CD4-positive, alpha-beta T cell treated with Interleukin-4 for 1 hour (primary cell): ENCODE measurements at places on chromosomes 16 and 17.

- no peak for DNase-seq
These were observed 666 bp upstream of the METTL9 start for GRCh38 chr16:21598701-21599121.

DNA sequence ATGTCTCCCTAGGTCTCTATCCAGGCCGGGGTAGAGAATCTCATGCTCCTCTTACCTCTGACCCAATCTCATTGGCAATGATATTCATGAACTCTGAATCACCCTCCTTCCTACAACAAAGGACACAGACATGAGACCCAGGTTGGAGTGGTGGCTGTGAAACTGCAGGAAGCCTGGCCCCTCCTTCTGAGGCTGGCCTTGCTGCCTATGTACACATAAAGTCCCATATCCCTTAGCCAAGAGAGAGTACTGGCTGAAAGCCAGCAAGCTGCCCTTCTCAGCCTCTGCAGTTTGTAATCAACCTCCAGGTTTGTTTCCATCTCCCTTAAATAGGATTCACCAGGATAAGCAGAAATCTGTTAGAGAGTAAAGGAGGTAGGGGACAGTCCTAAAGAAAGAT is 10.6 kb downstream of the AARSD1 start:
- DNase-seq: no peak

GRCh38 chr17:48841395-48841831 is 10.6 kb downstream of the CALCOCO2 start:
- DNase-seq: peak; percentile 65

DNA sequence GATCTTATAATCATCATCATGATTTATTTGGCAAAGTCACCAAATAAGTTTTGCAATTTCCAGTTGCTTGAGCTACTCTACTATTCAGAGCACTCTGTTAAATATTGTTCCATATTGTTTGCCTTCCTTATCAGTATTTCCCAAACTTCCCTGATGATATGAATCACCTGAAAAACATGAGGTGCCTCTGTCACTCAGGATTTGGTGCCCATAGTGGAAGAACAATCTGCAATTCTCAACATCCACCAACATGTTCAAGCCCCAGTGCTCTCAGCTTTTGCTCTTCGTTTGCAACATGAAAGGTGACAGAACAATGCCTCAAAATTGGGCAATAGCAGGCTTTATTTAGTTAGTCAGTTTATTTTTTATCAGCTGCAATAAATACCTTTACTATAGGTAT is 28.6 kb upstream of the WSB1 start:
- no peak for DNase-seq

DNA sequence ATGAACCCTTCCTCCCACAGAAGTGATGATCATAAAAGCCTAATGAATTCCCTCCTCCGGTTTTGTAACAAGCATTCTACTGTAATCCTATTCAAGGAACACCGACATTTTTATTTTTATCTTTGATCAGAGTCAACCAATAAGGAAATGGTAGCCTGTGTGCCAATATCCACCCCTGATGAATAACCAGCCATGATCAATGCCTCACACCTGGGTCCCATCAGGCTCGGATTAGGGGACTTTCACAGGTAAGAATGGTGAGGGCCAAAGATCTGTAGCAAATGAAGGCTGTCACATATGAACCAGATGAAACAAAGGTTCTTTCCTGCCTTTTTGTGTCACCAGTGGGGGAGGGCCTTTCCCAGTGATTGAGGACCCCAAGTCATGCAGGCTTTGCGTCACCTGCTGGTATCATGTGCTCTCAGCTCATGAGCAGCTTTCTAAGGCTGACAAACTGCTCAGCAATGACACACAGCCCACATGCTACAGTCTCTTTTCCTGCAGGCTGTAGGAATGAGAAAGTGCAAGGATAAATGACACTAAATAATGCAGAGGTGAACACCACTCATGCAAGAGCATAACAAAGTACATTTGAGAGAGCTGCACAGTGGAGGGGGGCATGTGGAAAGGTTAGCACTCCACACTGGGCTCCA is 34.9 kb downstream of the TOM1L2 start:
- DNase-seq: no peak

DNA sequence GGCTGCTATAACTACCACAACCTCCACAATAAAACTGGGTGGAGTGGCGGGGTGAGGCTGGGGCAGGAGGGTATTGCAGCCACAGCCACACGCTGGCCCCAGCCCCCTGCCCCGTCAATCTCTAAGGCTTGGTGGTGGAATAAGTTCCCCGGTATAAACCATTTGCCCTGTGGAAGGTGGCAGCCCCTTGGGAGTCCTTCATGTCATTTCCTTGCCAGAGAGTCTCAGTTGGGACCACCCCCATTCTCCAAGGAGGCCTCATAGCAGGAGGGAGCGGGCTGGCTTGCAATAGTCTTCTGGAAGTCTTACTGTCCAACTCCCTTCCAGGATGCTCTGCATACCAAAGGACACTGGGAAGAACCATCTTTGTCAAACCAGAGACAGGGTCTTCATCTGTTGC is 19.4 kb downstream of the CD300A start:
- DNase-seq: no peak

GRCh38 chr17:7113273-7114071 is 1.1 kb downstream of the ASGR2 start:
- no peak for DNase-seq

GRCh38 chr16:89452241-89452640 is 38.1 kb downstream of the ANKRD11 start:
- DNase-seq: peak; percentile 32

GRCh38 chr17:31509805-31510177 is 118.3 kb downstream of the RAB11FIP4 start:
- DNase-seq: no peak

- no peak for DNase-seq
These were observed 1508.2 kb downstream of the CDH11 start for GRCh38 chr16:63613701-63614100.

DNA sequence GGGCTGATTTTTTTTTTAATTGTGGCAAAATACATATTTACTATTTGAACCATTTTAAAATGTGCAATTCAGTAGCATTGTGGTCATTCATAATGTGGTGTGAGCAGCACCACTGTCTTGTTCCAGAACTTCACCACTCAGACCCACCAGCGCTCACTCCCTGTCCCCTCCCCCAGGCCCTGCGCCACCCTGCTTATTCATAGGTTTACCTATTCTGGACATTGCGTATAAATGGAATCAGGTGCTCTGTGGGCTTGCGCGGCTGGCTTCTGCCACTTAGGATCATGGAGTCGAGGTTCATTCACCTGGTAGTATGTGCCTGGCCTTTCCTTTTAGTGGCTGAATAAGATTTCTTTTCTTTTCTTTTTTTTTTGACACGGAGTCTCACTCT is 59.4 kb downstream of the NT5M start:
- DNase-seq: no peak

GRCh38 chr17:60303406-60304099 is 88.4 kb downstream of the USP32 start:
- no peak for DNase-seq

DNA sequence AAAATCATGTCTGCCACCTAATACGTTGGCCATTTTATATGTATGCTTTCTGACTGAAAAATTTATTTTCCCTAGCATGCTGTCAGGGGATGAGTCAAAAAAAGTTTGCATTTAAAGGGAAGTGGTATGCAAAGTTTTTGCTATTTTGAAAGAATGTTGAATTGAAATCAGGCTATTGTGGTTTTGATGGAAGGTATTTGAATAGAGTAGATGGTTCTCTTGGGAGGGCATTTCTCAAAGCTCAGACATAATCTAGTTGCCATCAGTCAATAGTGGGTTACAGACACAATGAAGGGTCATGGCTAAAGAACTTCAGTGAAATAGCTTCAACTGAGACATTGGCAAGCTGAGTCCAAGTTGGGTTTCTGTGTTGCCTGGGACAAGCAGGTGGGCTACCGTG is 102.4 kb downstream of the MAP2K6 start:
- DNase-seq: no peak

DNA sequence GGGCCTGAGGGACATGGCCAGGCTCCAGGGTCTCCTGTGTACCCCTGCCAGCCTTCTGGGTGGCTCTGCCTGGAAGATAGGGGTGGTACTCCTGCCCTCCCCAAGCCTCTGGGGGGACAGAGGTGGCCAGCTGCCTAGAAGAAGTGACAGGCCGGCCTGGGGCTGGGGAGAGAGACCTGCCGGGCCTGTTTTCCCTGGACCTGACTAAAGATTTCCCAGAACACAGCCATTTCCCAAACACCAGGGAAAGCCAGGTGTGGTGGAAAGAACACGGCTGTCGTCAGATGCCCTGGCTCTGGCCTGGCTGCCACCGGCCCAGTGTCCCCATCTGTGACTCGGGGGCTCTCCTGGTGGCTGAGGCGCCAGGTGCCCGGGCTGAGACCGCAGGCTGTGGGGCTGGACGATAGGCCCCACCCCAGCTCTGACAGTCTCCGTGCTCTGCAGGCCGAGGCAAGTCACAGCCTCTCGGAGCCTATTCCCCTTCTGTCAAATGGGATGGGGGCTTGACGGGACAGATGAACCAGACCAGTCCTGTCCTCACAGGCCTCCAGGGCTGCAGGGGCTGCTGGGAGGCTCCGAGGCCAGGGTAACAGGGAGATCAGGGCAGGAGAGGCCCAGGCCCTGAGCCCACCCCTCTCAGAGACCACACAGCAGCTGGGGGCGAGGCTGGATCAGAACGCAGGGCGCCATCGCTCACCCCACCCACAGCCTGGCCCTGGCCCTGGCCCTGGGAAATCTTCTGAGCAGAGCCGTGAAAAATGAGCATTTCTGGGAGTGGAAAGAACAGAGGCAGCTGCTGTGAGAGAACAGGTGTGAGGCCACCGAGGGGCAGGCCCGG is 33.1 kb downstream of the CTU2 start:
- no peak for DNase-seq

- no peak for DNase-seq
These were observed 573 bp upstream of the GNAO1 start for GRCh38 chr16:56190677-56191155.

GRCh38 chr17:65417406-65418221 is 143.8 kb downstream of the AXIN2 start:
- no peak for DNase-seq

- DNase-seq: no peak
These were observed 168.0 kb upstream of the IRX3 start for GRCh38 chr16:54454616-54455015.

- DNase-seq: peak; percentile 80
These were observed 664 bp downstream of the HBQ1 start for GRCh38 chr16:180681-181564.

DNA sequence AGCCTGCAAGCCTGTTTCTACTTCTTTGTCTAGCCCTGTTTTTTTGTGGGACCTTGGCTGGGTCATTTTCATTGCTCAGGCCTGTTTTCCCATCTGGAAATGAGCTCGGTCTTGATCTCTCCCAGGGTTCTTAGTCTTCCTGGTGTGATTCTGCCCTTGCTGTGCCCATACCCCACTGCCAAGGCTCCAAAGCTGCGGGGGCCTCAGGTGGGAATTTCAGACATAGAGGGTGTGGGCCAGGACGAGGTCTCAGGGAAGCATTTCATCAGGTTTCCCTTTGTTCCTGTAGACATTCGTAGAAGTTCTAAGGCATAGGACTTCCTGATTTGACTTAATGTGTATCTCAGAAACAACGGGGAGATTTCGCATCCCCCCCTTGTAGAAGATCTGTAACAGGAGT is 5.8 kb downstream of the MPRIP start:
- no peak for DNase-seq

GRCh38 chr16:77977339-77977738 is 45.0 kb upstream of the CLEC3A start:
- peak; percentile 11 for DNase-seq

DNA sequence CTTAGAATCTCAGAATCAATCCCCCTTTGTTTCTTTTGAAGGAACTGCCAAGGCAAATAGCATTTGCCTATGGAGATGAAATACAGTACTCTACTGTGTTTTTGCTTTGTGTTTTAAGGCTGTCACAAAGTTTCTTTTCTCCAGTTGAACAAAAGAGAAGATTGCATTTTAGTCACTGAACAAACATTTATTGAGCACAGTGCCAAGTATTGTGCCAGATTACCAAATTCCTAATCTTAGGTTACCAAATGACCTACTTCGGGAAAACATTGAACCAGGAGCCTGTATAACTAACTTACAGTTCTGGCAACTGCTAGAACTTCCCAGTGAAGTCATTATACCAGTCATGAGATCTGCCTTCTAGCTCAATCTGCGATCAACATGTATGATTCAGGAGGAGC is 3.0 kb upstream of the UBB start:
- DNase-seq: no peak

- DNase-seq: no peak
These were observed 8.6 kb downstream of the CMIP start for GRCh38 chr16:81453091-81453728.

DNA sequence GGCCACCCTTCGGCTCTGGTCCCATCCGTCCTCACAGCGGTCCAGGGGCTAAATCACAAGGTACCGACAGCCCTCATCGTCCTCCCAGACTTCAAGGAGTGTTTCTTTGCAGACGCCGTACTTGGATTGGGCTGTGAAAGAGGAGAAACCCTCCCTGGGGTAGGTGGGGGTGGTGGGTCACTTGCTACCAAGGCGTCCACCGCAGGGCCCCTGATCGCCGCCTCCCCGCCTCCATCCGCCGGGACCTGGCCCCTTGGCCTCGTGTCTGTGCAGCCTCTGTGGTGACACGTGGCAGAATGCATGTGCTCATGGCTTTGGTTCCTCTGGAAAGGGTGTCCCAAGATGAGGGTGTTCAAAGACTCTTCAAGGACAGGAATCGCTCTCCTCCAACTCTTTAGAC is 151.4 kb downstream of the BANP start:
- no peak for DNase-seq

GRCh38 chr17:75511610-75512575 is 3.4 kb downstream of the CASKIN2 start:
- DNase-seq: no peak

DNA sequence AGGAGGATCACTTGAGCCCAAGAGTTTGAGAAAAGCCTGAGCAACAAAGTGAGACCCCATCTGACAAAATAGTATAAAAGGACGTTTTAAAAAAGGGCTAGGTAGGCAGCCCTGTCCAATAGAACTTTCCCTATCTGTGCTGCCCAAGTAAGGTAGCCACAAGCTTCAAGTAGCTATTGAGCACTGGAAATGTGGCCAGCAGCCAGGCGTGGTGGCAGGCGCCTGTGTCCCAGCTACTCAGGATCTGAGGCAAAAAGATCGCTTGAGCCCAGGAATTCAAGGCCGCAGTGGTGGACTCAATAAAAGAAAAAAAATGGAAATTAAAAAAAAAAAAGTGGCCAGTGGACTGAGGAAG is 1.5 kb upstream of the NQO1 start:
- no peak for DNase-seq

- no peak for DNase-seq
These were observed 8.8 kb downstream of the CDK5R1 start for GRCh38 chr17:32495359-32496231.
